ENCODE measurements at places on chromosomes 6 and 20.

GRCh38 chr20:40600441-40601219 is 88.4 kb downstream of the MAFB start:
- peak; percentile 35 for DNase-seq

GRCh38 chr6:43669050-43669921 is 18.3 kb downstream of the MRPS18A start:
- peak; percentile 43 for DNase-seq

- no peak for DNase-seq
These were observed 5.9 kb downstream of the OSTM1 start for GRCh38 chr6:108068618-108069017.

DNA sequence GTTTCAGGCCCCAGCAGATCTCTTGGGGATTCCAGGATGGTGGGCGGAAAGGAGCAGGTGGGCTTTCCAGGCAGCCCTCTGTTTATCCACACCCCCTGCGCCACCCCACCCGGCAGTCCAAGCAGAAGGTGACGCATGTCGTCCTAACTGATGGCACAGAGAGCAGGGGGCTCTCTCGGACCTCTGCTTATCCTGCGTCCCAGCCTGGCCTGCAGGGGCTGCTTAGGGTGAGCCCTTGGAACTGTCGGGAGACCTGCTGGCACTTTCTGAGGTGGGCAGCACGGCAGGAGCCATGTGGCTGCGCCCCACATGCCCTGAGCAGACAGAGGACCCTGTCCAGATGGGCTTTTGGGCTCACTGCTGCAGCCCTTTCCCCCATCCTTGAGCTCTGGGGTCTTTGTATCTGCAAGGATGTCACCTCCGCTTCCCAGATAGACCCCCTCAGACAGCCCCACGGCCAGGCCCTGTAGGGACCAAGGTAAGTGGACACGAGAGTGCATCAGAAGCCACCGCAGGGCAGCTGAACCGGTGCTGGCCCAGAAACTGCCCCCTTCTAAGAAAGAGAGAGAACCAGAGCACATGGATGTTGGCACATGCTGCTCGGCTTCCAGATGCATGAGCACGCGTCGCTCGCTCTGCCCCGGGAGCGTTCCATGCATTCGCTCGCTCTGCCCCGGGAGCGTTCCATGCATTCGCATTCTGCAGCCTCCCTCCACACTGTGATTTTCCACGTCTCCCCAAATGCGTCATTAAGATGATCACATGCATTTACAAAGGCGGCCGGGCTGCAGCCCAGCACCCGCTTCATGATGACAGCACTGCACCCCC is 246.7 kb downstream of the TAF4 start:
- DNase-seq: no peak

GRCh38 chr6:26249707-26249956 is 115.4 kb upstream of the BTN3A2 start:
- DNase-seq: no peak

- DNase-seq: no peak
These were observed 227.0 kb downstream of the SYNDIG1 start for GRCh38 chr20:24696396-24696795.

- DNase-seq: no peak
These were observed 17.4 kb upstream of the IPCEF1 start for GRCh38 chr6:154373971-154374370.

- DNase-seq: peak; percentile 87
These were observed 1252.8 kb upstream of the GJE1 start for GRCh38 chr6:140879946-140880345.

DNA sequence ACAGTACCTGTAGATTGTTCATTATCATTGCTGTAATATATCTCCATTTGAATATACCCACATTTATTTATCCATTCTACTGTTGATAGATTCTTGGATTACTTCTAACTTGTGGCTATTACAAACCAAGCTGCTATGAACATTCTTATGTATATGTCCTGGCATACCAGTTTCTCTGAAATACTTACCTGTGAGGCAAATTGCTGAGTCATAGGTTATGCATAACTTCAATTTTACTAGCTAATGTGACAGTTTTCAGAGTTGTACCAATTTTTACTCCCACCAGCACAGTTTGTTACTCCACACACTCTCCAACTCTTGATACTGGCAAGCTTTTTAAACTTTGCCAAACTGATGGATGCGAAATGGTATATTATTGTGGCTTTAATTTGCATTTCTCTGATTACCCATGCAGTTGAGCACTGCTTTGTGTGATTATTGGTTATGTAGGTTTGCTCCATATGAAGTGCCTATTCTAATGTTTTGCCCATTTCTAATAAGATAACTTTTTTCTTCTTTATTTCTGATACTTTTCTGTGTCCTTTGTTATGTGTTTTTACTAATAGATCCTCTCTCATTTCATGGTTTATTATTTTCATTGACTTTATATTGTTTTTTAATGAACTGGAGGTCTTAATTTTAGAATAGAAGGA is 62.8 kb upstream of the SDHAF4 start:
- peak; percentile 31 for DNase-seq

GRCh38 chr6:925656-926213 is 232.8 kb upstream of the EXOC2 start:
- DNase-seq: peak; percentile 29

DNA sequence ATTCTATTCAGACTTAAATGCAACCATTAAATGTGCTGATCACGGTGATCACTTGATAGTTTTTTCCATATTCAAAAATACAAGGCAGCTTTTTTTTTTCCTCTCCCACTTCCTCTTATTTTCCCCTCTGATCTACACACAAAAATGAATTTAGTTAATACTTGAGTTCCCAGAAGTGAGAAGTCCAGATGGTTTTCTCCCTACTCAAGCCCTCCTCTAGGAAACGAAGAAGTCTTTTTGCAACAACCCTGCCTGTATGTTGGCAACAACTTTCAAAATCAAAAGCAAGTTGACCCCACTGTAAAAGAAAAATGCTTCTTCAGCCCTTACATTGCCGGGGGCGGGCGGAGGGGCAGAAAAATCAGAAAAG is 24.3 kb downstream of the ARHGAP18 start:
- no peak for DNase-seq

- no peak for DNase-seq
These were observed 48.5 kb downstream of the TRIM27 start for GRCh38 chr6:28875191-28875747.
